ENCODE measurements at places on chromosomes 4 and X.

DNA sequence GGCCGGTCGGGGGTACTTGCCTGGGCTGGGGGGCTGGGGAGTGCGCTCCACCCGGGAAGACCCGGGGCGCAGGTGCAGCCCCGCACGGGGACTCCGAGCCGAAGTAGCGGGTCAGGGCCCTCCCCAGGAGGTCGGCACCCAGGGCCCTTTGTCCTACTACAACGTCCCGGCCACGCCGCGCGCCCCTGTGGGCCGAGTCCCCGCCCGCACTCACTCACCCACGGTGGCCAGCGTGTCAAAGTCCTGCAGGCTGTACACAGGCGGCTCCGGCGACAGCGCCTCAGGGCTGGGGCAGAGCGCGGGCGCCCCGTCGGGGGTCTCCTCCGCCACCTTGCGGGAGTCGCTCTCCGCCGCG lies 602 bp downstream of the PRKX start:
- peak; percentile 1 for DNase-seq

- DNase-seq = no peak
Measured at GRCh38 chr4:39456946-39457763, 1.6 kb downstream of the RPL9 start.

DNA sequence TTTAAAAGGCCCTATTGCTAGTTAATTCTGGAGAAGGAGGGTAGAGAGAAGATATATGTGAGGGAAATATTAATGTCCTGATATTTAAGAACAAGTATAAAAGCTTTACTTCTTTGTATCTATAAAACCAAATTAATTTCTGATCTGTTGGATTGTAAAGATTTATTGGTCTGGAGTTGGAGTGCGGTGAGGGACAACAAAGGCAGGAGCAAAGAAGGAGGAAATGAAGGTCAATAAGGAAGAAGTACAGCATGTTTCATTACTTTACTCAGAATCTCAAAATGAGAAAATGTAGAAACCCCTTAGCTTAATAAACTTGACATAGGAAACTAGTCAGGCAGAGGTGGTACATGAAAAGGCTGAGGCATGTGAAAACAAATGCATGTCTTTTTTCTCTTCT lies 192.9 kb downstream of the PALLD start:
- DNase-seq = no peak

GRCh38 chrX:151695583-151696340 lies 504 bp downstream of the PRRG3 start:
- no peak for DNase-seq

DNA sequence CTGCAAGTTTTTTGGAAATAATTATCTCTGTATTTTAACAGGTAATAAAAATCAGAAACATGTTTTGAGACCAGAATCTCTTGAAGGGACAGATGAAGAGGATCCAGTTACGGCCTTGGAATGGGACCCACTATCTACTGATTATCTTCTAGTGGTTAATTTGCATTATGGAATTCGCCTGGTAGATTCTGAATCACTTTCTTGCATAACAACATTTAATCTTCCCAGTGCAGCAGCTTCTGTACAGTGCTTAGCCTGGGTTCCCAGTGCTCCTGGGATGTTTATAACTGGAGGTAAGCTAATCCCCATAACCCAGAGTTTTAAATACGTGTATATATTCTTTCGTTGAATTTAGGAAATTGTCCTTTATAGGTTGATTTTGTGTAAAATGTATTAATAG lies 59.4 kb downstream of the WDR17 start:
- DNase-seq = no peak

- DNase-seq = peak; percentile 28
Measured at GRCh38 chr4:184448821-184449220, 25.5 kb downstream of the IRF2 start.
